Nasal cavity respiratory epithelium epithelial cell of viscerocranial mucosa (primary cell): ENCODE measurements at places on chromosomes 16 and 17. TPM values are rescaled to one million over a fixed set of nuclear protein-coding genes. Genes with fewer than 3 reads are reported as not detected.

PHOSPHO1 gene
- not detected in 2 replicates for total RNA-seq

ABCC12 gene
- not detected in 2 replicates for total RNA-seq

WNT3 gene
- 1.0 and 1.1 TPM in 2 replicates for total RNA-seq

ADORA2B gene
- total RNA-seq = 36.6 and 38.2 TPM in 2 replicates

SBK1 gene
- total RNA-seq = under 0.01 and 0.28 TPM in 2 replicates

CRHR1 gene
- not detected in 2 replicates for total RNA-seq

SMIM5 gene
- total RNA-seq = 0.34 and 0.93 TPM in 2 replicates

ZSCAN10 gene
- not detected in 2 replicates for total RNA-seq

MYOCD gene
- not detected in 2 replicates for total RNA-seq

SLC5A10 gene
- under 0.01 and 0.07 TPM in 2 replicates for total RNA-seq

KRT13 gene
- 6.5 and 231 TPM in 2 replicates for total RNA-seq

MMP28 gene
- 31.8 and 151 TPM in 2 replicates for total RNA-seq

PPP1R1B gene
- total RNA-seq = under 0.01 TPM in 1 of 2 replicates, not detected in the other

NPIPB2 gene
- 3.4 and 9.4 TPM in 2 replicates for total RNA-seq
